Femur (tissue), 1 donor: ENCODE measurements at places on chromosomes 7 and 10.

DNA sequence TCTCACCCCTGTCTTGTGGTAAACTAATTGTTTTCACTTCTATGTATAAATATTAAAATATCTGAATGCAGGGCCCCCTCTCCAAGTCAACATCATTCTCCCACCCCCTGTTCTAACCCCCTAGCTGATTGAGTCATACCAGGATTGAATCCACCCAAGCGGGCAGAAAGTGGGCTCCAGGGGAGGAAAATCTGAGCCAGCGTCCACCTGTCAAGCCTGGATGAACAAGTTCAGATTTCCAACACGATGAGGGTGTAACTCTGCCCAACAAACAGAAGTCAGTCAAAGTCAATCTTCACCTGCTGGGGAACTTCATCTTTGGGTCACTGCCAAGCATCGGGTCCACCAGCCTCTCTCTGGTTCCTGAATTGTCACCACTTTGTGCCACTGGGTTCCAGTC lies 162.9 kb upstream of the CELF2 start:
- DNase-seq, result no peak

DNA sequence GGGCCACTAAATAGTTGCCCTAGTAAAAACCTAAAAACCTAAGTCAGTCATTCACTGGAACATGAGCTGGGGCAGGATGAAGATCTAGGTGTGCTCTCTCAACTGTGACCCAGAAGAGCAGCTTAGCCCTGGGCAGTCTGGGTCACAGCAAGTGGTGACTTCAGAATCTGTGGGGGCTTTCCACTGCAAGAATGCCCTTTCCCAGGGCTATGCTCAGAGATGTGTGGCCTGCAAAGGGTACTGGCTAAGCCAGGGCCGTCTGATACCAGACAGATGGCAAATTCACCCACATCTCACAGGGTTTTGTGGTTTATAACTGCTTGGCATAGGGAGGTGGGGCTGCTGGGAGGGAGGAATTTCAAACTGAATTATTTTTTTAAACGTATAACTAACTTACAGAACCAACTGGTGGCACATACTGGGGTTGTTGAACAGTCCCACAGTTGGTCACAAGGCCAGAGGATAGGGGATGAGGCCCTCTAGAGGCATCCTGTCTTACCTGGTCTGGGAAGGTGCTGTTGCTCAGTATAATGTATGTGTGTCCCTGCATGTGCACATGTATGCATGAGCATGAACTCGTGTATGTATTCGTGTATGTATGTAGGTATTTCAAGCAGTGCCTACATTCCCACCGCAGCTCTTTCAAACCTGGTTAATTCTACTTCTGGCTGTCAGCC lies 63.2 kb downstream of the PRPF18 start:
- DNase-seq, result no peak

DNA sequence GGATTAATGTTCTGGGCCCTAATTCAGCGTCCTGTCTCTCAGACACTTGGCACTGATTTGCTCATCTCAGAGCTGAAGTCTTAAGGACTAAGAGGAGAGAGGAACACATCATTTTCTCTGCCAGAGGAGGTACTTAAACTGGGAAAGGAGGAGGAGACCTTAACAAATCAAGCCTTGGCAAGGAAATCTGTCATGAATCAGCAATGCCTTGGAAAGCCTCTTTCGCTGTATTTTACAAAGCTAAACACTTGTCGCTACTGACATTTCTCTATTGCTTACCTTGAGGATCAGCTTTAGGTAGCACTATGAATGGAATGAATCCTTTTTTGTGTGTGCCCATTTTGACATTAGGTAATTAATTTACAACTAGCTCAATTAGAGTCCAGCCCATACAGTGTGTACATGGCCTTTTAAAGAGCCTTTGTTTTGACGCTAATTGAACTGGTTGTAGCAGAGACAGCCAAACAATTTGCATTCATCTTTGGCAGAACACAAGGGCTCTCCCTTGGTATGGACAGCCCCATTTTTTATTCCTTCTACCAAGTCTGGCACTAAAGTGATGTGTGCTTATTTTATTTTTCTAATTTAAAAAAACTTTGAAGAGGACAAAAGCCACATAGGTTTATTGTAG lies 37.4 kb downstream of the AUTS2 start:
- no peak for DNase-seq

DNA sequence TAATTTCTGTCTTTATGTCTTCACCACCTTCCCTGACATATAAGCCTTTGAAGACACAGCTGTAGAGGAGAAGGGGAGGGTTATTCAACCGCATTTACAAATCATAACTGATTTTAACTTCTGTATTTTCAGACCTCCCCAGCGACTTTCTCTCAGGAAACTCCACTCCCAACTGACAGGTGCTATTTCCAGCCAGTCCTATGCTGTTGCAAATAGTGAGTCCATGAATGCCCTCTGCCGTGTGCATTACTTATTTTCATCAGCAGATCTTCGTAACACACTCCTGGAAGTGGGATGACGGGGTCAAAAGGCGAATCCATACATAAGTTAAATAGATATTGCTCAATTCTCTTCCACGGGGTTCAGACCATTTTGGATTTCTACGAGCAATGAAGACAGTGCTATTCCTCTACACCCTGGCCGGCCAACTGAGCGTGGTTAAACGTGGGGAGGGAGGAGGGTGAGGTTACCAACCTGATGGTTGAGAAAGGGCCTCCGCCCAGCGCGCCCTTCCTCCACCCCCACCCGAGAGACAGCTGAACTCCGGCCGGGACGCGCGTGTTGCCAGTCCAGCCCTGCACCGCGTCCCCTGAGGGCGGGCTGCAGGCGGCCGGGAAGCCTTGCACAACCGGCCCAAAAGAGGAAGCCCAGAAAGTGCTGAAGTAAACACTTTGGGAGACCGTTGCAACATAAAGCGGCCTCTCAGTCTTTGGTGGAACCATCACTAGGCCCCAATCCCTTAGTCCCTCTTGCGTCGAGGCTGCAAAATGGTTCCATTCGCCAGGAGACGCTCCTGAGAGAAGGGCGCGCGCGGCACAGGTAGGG lies at the start of gene APBB1IP:
APBB1IP (plus strand) TSS at position 705 of the 825 bp plus-strand sequence. CDS start 53,986 bp downstream, outside the sequence.
- DNase-seq, result peak; percentile 78

DNA sequence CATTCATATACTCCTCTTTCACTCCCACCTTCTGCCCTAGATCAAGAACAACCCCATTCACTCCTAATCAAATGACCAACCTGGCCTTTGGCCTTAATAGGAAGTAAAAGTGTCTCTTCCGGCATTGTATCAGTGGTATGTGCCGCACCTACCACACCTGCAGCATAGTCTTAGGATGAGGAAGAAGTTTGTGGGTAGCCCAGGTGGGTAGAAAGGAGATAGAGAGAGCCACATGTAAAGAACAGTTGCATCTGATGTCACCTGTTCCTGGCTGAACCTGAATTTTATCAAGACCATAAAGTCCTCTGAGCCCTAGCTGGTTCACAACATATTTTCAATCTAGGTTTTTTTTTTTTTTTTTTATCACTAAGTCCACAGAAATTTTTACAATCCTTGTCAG lies 55.5 kb upstream of the PTPN12 start:
- no peak for DNase-seq

DNA sequence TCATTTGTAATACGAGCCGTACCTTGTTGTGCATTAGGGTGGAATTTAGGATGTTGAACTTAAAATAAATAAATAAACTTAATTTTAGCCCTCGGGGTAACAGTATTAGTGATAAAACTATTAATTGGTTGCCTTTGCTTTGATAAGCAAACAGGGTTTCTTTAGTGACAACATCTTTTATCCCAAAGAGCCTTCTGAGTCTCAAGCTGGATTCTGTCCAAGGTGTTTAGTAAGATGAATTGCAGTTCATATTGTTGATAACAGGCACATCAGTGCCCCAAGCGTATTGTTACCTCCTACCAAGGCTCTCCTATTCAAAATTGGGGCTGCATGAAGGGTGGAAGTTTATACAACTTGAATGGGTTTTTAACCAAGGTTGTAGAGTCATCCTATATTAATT lies 144.4 kb upstream of the CELF2 start:
- no peak for DNase-seq

GRCh38 chr7:118054529-118054928 lies 129.4 kb upstream of the LSM8 start:
- DNase-seq, result no peak
